ENCODE measurements at places on chromosomes 2 and 18.

DNA sequence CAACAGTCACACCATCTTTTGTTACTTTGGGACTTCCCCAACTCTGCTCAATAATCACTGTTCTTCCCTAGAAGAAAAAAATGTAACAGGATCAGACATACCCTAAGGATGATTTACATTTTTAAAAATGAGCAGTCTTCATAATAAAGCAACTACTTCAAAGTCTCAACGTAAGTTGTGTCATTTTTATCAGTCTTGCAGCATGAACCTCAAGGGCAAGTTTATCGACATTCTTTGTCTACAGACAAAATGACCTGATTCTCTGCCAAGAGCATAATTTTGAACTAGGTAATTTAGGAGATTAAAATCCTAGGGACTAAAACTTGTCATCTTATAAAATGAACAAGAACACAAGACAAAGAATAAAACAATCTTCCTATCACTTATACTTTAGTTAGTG is 2.3 kb downstream of the HSPD1 start:
- DNase-seq = no peak

GRCh38 chr2:222264791-222265320 is 33.9 kb downstream of the PAX3 start:
- peak; percentile 55 for DNase-seq

DNA sequence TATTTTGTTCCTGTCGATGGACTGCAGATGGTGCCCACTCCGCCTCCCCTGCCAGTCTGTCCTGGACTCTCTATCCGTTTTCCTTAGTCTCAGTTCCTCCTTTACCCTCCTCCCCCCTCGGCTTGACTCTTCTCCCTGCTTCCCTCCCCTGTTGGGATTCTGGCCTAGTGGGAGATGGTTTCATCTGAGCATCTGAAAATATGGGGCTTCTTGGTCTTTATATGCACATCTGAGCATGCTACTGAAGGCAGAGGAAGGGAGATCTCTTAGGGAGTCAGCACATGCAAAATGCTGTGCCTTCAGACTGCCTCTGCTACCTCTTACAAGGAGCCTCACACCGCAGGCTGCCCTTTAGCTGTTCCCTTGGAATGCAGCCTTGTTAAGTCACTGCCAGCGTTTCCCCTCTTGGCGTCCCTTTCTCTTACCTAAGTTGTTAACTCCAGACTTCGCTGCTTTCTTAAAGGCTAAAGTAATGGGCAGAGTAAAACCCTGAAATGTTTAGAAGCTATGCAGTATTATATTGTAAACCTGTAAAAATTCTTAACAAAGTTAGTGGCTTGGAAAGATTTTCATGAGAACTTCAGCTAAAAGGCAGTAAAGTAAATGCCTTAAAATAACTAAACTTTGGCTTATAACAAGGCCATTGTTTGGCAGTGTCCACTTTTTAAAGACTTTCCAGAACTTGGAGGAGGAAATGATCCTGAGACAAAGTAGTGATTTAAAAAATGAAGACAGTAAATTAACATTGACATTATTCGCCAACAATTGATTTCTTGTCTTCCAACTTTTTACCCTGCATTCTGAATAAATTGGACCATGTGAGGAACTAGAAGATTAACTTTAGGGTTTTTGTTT is 49.8 kb downstream of the LDLRAD4 start:
- DNase-seq = peak; percentile 64

DNA sequence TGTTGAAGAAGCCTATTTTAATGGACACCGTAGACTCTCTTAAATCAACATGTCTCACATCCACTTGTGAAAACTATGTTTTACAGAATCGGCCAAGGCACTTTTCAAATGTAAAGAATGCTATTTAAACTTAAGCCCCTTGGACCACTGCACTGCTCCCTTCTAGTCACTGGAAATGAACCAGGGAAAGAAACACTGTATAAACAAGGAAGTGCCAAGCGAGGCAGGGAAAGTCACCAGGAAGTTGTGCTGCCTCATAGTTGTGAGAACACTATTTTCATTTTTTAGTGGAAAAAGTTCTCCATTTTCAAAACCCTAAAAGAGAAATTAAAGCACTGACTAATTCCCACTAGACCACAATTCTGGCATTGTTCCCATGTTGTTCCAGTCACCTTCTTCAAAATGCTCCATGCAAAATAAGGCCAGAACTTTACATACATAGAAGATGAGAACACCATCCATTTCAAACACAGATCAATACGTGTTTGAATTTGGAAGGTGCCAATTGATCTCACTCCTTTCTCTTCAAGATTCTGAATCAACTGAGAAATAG is 13.5 kb downstream of the CCDC141 start:
- DNase-seq = peak; percentile 3

DNA sequence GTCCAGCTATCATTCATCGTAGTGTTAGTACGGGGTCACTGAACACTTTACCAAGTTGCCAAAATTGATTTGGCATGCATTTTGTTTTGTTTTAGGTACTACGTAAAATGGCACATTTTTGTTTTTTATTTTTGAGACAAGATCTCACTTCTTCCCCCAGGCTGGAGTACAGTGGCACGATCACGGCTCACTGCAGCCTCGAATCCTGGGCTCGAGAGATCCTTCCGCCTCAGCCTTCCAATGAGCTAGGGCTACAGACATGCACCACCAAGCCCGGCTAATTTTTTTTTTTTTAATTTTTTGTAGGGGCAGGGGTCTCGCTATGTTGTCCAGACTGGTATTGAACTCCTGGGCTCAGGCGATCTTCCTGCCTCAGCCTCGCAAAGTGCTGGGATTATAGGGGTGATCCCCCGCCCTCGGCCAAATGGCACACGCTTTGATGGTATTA is 786 bp downstream of the TAF1B start:
- peak; percentile 44 for DNase-seq

DNA sequence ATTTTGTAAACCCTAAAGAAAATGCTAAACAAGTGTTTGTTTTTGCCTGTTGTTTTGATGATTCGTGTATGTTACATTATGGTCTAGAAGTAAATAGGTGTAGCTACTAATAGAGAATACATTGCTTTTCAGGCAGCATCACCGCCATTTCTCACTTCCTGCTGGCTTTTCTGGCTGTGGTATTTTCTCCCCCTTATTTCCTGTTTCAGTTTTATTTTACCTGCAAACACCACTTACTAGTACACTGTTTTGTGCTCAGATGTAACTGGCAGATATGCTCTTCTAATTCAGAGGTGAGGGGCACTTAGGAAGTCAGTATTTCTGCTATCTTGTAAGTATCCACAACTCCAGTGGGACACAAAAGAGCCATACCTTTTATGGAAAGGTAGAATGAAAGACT is 38.1 kb upstream of the SLC3A1 start:
- no peak for DNase-seq

DNA sequence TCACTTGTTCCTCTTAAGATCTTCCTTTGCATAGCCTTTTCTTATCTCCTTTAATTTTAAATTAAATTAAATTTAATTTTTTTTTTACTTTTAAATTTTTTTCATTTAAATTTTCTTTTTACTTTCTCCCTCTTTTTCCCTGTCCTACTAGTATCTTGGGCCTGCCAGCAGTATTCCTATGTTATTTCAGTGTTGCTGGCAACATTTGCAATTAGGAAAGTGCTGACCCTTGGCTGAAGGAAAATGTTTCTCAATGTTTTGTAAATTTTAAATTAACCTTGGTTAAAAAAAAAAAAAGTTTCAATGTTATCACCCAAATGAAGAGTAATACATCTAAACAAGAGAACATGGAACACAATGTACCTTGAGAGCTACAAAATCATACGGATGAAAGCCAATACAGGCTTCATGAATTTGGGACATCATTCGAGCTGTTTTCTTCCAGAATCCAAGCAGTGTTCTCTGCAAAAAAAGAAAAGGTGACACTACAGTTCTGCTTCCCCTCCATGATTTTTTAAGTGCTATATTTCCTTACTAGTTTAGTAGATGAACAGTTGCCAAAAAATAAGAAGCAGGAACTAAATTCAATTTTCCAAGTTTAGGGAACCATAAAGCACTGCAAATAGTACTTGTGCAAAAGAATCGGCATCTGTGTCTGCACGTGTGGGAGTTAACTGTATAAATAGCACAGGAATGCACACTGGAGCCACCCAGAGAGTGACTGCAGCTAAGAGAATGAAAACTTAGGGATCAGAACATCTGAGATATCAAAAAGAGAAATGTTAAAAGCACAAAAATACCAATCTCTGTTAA is 55.8 kb downstream of the ICA1L start:
- DNase-seq = peak; percentile 23

GRCh38 chr2:128154225-128154624 is 63.2 kb downstream of the UGGT1 start:
- DNase-seq = no peak

- DNase-seq = no peak
Observed at GRCh38 chr2:207831584-207832248, 62.0 kb upstream of the FZD5 start.

GRCh38 chr2:86330001-86330400 is 7.4 kb downstream of the REEP1 start:
- no peak for DNase-seq

DNA sequence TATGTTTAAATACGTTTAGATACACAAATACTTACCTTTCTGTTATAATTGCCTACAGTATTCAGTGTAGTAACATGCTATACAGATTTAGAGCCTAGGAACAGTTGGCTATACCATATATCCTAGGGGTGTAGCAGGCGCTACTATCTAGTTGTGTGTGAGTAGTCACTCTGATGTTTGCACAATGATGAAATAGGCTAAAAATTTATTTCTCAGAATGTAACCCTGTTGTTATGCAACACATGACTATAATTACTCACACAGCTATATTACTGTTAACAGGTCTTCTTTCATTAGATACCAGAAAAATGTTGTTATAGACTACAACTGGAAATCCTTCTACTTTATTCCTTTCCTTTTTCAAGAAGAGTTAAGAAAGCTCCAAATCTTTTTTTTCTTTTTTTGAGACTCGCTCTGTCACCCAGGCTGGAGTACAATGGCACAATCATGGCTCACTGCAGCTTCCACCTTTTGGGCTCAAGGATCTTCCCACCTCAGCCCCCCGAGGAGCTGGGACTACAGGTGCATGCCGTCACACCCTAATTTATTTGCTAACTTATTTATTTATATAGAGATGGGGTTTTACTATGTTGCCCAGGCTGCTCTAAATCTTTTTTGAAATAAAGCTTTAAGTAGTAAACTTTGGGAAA is 48.5 kb downstream of the C2orf74 start:
- DNase-seq = peak; percentile 73

GRCh38 chr2:37928377-37928776 is 3.3 kb downstream of the RMDN2 start:
- no peak for DNase-seq

GRCh38 chr2:215668378-215668775 is 232.5 kb upstream of the FN1 start:
- peak; percentile 36 for DNase-seq

DNA sequence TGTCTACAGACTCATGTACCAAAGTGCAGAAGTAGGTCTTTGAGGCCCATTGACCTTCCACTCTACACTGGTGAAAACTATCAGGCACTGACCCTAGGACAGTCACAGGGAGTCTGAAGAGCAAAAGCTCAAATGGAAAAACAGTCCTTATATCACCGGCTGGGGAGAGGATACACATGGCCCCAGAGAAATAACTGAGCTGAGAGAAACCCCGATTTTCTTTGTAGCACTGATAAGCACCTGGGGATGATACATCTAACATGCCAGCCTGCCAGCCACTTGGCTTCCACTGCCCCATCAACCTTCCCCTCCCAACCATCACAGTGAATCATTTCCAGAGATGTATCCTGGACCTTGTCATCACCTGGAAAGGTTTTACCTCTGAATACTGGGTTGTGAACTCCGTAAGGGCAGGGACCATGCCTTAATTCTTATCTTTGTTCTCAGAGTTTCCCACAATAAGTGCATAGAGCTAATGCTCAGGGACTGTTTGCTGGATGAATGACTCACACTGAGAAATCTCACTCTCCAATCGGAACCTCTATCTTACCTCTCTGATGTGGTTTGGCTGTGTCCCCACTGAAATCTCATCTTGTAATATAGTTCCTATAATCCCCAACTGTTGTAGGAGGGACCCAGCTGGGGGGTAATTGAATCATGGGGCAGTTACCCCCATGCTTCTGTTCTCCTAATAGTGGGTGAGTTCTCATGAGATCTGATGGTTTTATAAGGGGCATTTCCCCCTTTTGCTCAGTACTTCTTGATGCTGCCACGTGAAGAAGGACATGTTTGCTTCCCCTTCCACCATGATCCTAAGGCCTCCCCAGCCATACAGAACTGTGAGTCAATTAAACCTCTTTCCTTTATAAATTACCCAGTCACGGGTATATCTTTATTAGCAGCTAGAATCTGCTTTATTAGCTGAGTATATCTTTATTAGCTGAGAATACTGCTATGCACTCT is 37.1 kb downstream of the EVA1A start:
- peak; percentile 87 for DNase-seq

GRCh38 chr2:94982675-94983074 is 42.8 kb upstream of the MAL start:
- DNase-seq = no peak

DNA sequence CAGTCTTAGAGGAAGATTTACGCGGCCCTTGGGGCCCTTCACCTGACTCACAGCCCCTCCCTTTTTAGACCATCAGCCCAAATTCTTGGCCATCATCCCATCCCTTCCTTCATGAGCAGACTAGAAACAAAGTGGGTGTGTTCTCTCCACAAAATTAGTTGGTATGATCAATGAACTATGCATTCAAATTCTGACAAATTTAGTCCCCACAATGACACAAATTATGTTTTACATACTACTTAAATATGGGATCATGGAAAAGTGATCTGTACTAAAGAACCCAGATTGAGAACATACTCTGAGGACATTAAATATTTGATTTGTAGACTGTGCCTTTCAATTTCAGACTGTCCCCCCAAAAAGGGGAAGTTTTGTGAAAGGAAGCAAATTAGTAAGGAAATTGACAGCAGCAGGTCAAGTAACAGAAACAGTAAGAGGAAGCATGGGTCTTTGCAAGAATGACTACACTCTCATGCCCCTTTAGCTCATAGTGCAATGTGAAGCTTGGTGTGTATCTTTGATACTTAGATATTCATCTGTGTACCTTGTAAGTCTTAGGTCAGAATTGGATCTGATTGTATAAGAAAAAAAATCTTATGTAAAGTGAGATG is 2.2 kb upstream of the MAPRE2 start:
- no peak for DNase-seq

DNA sequence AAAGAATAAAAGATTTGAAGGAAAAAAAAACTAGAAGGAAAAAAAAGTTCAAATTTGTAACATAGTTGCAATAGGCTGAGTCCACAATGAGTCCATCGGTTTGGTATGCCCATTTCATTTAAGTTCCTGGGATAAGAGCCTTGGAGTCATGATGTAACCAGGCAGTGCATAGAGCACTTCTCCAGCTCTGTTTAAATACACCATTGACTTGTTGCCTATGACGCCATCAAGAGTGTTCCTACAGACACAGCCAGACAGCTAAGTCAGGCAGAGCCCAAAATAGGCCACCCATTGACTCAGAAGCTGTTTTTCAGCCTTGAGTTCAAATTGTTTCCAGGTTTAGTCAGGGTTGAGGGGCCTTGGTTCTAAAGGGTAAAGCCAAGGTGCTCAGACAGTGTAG is 44.9 kb downstream of the SOCS6 start:
- DNase-seq = peak; percentile 98

GRCh38 chr2:179137200-179137759 is 87.3 kb upstream of the CCDC141 start:
- no peak for DNase-seq

Measured in fibroblast of upper back skin (primary cell).